ENCODE measurements at places on chromosomes 5 and 9.

DNA sequence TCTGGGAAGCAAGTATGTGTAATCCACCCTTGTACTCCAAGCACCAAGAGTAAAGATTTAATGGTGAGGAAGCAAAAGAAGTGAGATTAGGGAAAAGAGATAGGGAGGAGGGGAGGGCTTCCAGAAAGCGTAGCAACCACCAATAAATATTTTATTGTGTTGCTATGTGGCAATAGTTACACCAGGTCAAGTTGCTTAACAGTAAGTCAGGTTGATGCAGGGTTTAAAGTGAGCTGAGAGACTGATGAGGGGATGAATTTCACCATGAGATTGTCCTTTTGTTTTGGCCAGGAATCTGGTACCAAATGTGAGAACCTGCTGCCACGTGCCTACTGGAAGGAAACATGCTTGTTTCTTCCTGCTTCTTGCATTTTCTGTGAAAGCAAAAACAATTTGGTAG lies 62.7 kb downstream of the PCSK5 start:
- DNase-seq: no peak

GRCh38 chr5:142181547-142182163 lies 73.1 kb downstream of the NDFIP1 start:
- no peak for DNase-seq

- DNase-seq: no peak
These were observed 1045.7 kb upstream of the CDH9 start for GRCh38 chr5:28084069-28084468.

DNA sequence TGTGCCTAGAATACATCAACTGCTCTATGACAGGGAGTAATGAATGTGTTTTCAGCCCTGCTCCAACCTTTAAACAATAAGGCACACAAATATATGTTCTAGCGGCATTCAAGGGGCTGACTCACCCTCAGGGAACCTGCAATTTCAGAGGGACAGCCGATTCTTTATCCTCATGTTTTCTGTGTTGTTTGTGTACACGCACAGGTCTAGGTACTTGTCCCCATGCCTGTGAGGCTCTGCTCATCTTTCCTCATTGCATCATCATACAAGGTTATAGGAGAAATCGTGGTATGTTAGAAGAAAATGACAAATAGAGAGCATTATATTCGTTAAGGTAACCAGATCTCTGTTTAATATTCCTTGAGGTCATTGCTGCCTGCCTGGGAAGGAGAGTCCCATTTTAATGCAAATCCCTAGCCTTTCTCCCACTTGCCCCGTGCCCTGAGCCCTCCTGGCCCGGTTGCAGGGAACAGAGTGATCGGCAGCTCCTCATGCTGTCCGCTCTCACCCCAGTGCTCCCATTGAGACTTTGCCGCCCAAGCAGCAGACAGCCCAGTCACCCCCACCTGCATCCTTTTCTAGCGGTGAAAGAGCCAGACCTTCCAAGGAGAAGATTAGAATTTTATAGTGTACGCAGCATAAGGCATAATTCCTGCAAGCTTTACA lies 14.6 kb downstream of the MAP1B start:
- DNase-seq: no peak

DNA sequence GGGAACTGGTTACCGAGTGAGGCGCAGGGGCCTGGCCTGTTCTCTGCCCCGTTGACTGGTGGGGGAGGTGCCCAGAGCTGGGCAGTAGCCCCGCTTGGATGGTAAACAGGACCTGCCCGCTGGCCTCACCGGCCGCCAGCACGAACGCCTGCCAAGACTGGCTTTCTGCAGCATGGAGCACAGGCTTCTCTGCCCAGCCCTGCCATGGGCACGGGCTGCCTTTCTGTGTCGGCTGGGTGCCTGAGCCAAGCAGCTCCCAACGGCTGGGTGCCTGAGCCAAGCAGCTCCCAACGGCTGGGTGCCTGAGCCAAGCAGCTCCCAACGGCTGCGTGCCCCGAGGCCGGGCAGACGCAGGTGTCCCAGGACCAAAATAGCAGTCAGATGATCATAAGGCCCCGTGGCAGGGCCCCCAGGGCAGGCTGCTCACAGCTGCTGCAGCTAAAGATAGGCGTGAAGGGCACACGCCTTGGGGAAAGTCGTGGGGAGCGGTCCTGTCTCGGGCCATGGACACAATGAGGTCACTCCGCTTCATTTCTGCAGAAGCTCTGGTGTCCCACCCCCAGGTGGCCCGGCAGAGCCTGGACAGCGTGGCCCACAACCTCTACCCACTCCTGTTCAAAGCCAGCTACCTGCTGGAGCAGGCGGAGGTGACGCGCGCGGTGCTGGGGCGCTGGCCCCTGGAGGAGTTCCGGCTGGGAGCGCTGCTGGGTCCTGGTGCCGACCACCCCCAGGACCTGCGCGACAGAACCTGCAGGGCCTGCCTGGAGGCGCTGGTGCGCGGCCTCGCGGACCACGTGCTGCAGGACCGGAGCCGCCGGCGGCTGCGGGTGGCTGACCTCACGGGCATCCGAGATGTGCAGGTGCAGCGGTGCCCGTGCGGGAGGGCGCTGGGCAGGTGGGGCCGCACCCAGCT lies at the start of gene LRRC14B:
TSS of gene LRRC14B (plus strand) at position 460 of the 913 bp plus-strand sequence. CDS start at position 504, 44 bp downstream.
- no peak for DNase-seq

- DNase-seq: no peak
These were observed 52.3 kb upstream of the CD180 start for GRCh38 chr5:67248703-67249589.

GRCh38 chr5:81163651-81164050 lies 69.5 kb upstream of the CKMT2 start:
- no peak for DNase-seq

- DNase-seq: peak; percentile 63
These were observed 7.1 kb upstream of the AGPAT2 start for GRCh38 chr9:136694163-136694871.

DNA sequence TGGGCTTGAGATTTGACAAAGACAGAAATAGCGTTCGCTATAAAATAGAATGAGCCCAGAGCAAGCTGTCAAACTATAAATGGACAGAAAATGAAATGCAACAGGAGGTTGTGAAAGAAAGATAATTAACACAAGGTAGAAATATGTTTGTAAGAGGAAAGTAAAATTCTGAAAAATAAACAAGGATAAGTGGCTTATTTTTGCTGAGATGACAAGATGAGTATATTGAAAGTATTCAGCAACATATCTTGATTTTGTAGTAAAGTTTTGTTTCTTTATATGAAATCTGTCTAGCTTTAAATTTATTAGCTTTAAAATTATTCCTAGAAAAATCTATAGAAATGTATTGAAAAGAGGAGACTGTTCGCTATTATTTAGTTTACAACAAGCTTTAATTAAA lies 111.9 kb upstream of the RPS23 start:
- DNase-seq: no peak

- DNase-seq: peak; percentile 57
These were observed 109.7 kb upstream of the LHFPL2 start for GRCh38 chr5:78758169-78758839.

- no peak for DNase-seq
These were observed 137.6 kb downstream of the CACNA1B start for GRCh38 chr9:138015021-138015829.

- DNase-seq: no peak
These were observed 8.9 kb upstream of the AIF1L start for GRCh38 chr9:131087354-131087893.

GRCh38 chr5:173474881-173475287 lies 141.6 kb downstream of the BOD1 start:
- peak; percentile 23 for DNase-seq

- DNase-seq: no peak
These were observed 135.0 kb downstream of the OXCT1 start for GRCh38 chr5:41735213-41735612.

DNA sequence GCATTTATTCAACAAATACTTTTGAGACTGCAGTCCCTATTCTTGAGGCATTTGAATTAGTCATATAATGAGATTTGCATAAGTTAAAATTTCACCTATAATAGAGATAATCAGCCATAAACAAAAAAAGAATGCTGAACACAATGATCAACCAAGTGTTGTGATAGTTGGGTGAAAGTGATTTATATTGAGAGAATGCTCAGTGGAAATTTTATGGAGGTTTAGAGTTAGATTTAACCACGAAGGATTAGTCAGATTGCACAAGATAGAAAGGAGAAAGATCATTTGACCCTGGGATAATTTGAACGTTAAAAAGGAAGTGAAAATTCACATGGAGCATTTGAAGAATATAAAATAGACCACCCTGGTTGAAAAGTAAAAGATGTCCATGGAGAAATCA lies 356.2 kb downstream of the NPR3 start:
- no peak for DNase-seq

DNA sequence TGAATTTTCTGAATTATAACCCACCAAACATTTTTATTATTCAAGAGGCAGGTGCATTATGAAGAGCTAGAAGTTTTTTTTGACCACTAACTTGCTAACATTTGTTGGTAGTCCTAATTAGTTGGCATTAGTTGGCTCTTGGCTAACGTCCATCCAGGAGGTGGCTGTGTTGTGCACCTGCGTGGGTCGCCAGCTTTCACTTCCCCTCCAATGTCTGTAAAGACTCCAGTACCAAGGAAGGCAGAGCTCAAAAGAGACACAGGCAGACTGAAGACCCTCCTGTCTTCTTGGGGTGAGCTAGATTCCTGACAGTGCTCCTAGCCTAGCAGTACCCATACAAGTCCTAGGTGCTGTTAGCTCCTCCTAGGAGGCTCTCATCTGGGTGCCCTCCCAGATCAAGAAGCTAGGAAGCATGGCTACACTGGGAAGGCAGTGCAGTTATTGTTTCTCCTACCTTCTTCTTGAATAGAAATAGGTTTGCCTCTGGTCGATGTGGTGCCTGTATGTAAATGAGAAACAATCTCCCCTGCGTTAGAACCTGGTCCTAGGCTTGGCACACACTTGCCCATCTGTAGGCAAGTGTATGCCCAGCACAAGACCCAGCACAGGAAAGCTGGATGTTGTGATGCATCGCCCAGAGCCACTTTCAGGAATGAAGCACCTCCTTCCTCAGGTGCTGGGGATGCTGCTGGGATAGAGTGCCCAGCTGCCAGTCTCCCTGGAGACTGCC lies 190.9 kb downstream of the ICE1 start:
- DNase-seq: no peak

- DNase-seq: no peak
These were observed 7.4 kb downstream of the DMRTA1 start for GRCh38 chr9:22454016-22454415.

DNA sequence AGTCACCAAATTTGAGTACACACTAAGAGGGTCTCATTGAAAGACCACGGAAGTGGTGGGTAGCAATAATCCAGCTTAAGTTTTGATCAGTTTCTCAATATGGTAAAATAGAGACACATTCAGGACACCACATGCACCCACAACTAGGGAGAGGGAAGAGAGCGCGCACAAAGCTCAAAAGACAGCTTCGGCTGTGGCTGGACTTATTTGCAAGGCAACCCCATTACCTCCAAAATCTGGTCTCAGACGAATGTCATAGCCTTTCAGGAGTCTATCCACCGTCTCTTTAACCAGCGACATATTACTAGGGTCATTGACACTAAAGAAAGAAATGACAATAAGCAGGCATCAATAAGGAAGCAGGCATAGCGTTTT lies 443 bp downstream of the GABRB2 start:
- DNase-seq: no peak

GRCh38 chr9:87818308-87818707 lies 64.4 kb upstream of the SPATA31E1 start:
- no peak for DNase-seq

DNA sequence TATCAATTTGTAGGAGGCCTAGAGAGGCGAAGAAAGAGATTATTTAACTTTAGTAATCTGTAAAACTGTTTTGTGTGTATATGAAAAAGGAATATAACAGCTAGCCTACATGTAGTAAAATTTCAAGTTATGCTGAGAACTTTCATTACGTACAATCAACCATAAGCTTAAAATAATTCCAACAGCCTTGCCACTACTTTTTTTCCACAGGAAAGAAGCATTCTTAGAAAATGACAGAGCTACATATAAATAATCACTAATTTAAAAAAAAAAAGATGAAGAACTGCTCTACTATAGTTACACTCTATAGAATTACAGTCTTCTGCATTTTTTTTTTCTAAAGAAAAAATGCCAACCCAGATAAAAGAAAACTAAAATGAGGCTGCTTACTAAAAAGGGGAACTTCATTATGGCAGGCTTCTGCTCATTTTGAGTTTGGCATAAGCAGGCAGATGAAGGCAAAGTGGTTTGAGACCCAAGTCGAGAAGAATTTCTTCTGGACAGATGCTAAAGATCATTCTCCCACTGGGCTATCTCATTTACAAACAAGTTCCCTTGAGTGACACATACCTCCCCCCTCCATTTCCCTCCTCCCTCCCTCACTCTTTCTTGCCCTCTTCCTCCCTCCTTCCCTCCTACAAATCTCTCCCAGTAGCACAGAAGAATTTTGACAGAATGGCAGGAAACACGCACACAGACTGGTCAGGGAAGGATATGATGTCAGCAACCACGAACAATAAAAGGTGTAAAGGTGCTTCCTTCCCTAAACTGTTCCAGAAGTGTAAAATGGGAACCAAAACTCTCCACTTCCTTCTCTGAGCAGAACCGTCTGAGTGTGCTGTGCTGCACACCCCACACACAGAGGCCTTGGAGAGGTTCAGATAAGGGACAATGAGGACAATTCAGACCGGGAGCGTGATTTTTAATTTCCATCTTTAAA lies 56.1 kb downstream of the MEF2C start:
- DNase-seq: peak; percentile 58

GRCh38 chr5:10626473-10627013 lies 62.7 kb downstream of the ANKRD33B start:
- DNase-seq: no peak

GRCh38 chr9:12737871-12738270 lies 36.9 kb upstream of the LURAP1L start:
- no peak for DNase-seq

DNA sequence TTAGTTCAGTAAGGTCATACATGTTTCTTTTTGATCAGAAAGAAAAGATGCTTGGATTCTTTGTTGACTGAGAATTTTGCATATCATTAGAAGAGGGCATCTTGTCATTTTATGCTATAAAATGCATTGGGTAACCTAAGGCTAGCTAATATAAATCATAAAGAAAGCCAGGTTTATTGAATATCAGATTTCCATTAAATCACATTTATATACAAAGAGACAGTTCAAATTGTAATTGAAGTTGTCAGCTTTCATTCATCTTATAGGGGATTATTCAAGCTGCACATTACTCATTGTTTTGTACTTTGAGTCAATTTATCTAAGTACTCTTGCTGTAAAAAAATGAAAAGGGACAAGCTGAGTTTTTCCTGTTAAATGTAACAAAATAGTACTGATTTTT lies 259.1 kb upstream of the CDH12 start:
- no peak for DNase-seq

DNA sequence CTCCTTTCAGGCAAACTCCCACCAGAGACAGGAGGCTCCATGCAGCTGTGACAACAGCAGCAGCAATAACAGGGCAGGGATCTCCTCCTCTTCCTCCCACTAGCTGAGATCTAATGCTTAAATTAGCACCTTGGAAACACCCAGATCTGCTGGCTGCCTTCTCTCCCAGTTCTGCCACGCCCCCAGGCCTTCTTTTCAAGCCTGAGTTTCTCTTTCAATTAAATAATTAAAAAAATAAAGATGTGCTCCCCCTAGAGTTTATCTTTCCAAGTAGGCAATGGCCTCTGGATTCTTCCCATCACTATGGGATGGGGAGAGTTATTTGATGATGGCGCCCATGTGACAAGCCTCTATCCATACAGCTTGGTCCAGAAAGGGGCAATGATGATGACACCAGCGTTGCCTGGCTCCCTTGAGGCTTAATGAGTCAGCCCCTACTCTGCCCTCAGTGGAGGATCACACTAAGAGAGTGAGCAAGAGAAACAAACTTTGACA lies 3.8 kb downstream of the FAM219A start:
- DNase-seq: peak; percentile 62

All from A172 (cell line).